Astrocyte of the hippocampus (primary cell): ENCODE measurements at places on chromosomes 1 and 21.

DNA sequence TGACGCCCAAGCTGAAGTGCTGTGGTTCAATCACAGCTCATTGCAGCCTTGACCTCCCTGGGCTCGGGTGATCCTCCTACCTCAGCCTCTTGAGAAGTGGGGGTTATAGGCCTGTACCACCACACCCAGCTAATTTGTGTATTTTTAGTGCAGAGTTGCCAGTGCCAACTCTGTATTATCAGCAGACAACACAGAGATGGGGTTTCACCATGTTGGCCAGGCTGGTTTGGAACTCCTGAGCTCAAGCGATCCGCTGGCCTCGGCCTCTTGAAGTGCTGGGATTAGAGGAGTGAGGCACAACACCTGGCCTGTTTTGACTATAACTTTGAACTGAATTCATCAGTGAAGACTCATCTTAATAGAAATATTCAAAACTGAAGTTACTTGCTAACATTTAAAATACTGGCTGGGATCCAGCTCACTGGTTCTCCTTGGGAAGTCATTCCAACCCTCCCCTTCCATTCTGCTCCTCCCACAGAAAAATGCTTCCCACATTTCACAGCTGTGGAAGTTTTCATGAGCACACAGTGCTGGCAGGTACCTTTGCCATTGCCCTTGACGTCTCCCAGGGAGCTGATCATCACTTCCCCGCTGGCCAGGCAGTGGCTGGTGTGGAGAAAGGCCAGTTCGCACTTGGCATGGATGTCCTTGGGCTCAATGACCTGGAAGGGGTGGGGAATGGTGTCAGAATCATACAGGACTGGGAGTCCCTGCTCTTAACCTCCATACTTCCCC is 4.7 kb downstream of the SELENBP1 start:
- no peak for DNase-seq

- no peak for DNase-seq
Measured at GRCh38 chr21:35332841-35333426, 283.8 kb upstream of the RUNX1 start.

GRCh38 chr1:101264697-101265096 is 27.9 kb downstream of the S1PR1 start:
- no peak for DNase-seq

GRCh38 chr1:151311589-151312331 is 15.5 kb downstream of the PI4KB start:
- peak; percentile 95 for DNase-seq

GRCh38 chr1:17682400-17682799 is 72.7 kb upstream of the ACTL8 start:
- peak; percentile 39 for DNase-seq
